NCI-H1048 (cell line): ENCODE measurements at places on chromosomes 6 and 20.

DNA sequence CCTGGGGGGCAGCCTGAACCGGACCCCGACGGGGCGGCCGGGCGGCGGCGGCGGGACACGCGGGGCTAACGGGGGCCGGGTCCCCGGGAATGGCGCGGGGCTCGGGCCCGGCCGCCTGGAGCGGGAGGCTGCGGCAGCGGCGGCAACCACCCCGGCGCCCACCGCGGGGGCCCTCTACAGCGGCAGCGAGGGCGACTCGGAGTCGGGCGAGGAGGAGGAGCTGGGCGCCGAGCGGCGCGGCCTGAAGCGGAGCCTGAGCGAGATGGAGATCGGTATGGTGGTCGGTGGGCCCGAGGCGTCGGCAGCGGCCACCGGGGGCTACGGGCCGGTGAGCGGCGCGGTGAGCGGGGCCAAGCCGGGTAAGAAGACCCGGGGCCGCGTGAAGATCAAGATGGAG lies 636 bp downstream of the SRF start:
- DNase-seq, result no peak

GRCh38 chr20:37519508-37520418 lies 1.3 kb upstream of the NNAT start:
- DNase-seq, result no peak

GRCh38 chr20:43899274-43900120 lies 15.2 kb upstream of the TOX2 start:
- no peak for DNase-seq

- DNase-seq, result no peak
Observed at GRCh38 chr20:37123441-37123840, 27.6 kb upstream of the RBL1 start.

DNA sequence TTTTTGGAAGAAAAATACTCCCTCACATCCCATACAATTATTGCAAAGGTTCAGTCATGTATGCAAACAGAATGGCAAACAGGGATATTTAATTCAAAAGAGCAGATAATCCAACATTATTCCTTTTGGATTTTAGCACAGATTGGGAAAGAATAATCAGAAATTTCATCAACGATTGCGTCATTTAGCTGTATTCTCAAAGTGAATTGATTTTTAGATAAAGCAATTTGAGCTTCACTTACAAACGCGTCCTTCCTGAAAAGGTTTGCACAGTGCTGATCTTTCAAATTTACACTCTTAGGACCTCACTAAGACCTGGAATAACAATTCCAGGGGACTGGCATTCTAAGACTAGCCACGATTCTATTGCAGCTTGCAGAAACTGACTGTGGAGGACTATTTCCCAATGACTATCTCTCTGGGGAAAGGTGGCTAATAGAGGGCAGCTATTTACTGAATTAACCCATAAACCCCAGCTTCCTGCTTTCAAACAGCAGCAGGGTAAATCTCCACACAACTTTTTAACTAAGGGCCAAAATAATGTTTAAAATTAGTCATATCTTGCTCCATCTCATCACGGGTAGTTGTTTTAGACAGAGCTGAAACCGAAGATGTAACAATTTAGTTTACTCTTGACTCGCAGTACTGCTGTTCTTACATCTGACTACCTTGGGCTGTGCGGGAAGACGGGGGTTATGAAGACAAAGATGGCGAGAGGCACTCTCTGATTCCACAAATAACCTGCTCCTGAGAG lies 131.2 kb upstream of the FAM184A start:
- no peak for DNase-seq

- no peak for DNase-seq
Observed at GRCh38 chr6:30748851-30749540, 4.6 kb upstream of the IER3 start.

DNA sequence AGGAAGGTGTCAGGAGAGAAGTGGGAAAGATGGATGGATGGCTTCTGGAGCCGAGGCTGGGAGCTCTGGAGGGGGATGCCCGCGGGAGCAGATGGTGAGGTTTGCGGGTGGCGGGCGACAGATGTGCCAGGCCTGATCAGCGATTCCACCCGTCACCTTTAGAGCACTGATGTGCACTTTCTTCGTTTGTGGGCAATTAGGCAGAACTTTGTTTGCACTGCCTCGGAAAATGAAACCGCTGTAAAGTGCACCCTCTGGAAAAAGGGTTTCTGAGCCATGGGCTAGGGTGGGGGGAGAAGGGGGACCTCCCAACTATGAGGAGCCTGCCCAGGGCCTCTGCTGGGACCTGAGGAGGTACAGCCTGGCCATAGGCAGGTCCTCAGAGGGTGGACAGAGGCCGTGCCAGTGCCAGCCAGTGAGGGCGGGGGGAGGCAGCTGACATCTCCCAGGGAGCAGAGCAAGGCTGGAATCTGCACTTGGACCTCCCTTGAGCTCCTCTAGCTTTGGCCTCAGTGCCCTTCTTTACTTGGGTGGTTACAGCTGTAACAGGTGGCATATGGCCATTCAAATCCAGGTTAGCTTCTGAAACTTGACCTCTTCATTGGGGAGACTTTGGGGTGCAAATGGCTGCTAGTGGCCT lies 58.7 kb downstream of the CD40 start:
- no peak for DNase-seq

- DNase-seq, result no peak
Observed at GRCh38 chr6:44738601-44739146, 351.2 kb downstream of the CDC5L start.

GRCh38 chr20:17646209-17646960 lies 35.7 kb downstream of the RRBP1 start:
- DNase-seq, result no peak

- no peak for DNase-seq
Observed at GRCh38 chr20:49696594-49696993, 17.1 kb downstream of the B4GALT5 start.

DNA sequence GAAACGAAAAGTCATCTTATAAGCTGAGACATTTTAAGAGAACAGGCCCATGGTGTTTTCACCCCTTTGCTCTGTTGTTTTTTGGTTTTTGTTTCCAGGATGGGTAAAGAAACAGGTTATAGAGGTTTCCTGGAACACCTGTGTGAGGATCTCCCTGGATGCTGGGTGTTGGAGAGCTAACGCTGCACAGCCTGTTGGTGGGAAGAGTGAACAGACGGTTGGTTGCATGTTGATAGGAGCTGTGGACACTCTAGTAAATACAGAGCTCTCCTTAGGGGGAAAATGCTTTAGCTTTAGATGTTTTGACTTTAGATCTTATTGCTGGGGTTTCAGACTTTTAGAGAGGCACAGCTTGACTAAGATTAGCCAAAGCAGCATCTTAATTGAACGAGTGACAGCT lies 235.2 kb downstream of the SOX4 start:
- no peak for DNase-seq

GRCh38 chr6:5866547-5867051 lies 140.1 kb downstream of the NRN1 start:
- DNase-seq, result no peak

DNA sequence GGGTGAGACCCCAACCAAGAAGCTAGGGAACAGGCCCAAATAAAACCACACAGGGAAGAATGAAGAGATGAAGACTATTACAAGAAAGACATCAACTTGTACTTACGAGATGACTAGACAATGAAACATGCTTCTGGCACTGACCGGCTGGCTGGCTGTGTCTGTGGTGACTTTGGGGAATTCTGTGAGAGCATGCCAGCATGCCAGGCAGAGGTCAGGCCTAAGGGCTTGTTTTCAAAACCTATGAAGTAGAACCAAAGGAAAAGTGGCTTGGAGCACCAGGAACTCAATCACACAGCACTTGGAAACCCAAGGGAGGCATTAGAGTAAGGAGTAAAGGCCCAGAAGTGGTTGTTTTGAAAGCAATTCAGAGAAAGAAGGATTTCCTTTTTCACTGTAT lies 28.4 kb upstream of the GSTA3 start:
- no peak for DNase-seq

DNA sequence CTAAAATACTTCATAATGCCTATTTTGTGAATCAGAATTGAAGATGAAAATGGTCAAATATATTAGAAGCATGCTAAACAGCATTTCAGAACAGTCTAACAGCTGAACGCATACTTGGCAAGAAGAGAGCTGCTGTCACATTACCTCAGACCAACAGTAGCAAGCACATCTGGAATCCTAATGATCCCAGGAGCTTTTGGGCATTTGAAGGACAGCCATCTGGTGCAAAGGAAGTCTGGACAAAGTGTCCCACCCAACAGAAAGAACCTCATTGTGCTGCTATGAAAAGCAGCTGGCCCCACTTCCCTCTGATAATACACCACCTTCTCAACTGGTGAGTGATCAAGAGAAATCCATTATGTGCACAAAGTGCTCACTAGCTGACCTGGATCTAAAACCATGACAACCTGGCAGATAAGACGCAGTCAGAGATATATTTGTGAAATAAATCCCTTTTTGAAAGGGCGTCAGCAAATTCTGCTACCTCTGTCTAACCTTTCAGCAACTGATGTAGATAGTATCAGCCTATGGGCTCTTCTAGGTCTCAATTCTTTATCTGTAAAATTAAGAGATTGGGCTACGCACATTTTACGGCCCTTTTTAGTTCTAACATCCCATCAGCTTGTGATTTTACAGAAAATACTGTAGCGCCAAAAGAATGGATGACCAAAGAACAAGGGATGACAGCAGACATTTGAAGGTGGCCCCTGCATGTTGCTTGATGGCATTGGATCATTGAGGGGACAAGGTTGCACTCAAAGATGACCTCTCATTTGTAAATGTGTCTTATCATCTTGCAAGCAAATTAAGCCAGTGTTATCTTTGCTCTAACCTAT lies 78.7 kb downstream of the SGK1 start:
- no peak for DNase-seq

DNA sequence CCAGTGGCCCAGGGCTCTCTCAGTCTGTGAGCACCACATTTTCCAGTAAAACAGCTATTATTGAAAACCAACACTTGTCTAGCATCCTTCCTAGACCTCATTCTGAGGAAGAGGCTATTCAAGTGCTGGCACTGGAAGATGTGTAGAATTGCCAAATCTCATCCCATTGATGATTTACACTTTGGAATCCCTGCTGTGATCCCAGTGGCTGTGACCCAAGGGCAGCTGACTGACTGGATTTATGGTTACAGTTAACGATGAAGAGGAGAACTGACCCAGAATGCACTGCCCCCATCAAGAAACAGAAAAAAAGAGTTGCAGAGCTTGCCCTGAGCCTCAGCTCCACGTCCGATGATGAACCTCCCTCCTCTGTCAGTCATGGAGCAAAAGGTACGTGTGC lies 2.4 kb downstream of the CMTR1 start:
- no peak for DNase-seq

DNA sequence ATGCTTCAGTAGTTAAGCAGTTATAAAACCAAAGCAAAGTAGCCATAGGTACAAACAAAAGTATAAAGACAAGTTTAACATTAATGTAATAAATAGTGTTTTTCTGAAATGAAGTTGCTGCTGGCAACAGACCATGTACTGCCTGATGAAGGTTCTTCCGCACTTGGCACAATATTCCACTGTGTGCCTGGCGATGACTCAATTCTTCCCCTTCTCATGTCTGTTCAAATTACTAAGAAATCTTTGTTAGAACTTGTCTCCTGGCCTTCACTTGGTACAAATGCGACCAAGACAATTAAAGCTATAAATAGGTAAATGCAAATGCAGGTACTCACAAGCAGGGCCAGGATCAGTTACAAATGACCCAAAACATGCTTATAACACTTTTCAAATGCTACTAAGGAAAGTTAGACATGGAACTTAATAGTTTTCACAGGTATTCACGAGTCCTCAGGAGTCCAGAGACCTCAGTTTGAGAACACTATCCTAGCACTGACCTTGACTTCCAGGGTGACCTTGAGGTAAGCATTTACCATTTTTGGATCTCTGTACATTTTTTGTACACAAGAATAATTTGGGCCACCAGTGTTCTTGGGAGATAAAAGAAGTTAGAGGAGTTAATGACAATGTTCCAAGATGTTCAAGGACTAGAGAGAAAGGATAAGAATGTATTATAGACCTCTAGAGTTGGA lies 8.1 kb upstream of the DDR1 start:
- DNase-seq, result peak; percentile 33

- no peak for DNase-seq
Observed at GRCh38 chr6:12709556-12710232, 6.9 kb upstream of the PHACTR1 start.

GRCh38 chr20:9501473-9501872 lies 12.9 kb upstream of the LAMP5 start:
- no peak for DNase-seq
